ENCODE measurements at places on chromosomes 3 and 15.
A peak's percentile ranks its signal among the peaks of the same experiment; 100 is the strongest.

GRCh38 chr3:81894598-81894997, 133.2 kb upstream of the GBE1 start:
- no peak for DNase-seq
- H3K27me3 ChIP-seq: no peaks in the 10 kb centered on the region
- H3K4me3 ChIP-seq: no peak overlapping the region
- no peak overlapping the region for H3K27ac ChIP-seq
- H3K4me1 ChIP-seq: no peaks in the 10 kb centered on the region

DNA sequence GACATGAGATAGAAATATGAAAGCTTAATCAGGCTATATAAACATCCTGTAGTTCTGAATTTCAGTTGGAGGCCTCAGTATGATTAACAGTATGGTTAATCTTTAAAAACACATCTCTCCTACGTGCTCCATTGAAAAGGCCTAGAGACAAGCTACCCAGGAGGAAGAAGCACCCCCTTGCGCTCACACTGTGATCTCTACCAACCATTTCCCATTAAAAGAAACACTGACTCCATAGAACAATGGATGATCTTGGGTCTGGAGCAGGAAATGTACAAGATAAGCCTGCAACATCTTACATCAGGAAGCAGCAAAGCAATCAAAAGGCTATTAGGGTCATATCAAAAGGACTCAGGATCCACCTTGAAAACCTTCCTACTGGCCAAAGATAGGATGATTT, 3.4 kb upstream of the EOGT start:
- H3K36me3 ChIP-seq: peaks cover 6% of the 10 kb centered on the region
- no peak overlapping the region for H3K27ac ChIP-seq
- DNase-seq: no peak
- no peaks in the 10 kb centered on the region for H3K27me3 ChIP-seq

GRCh38 chr15:78364233-78364632, 24.1 kb downstream of the CRABP1 start:
- no peak overlapping the region for H3K4me3 ChIP-seq
- no peaks in the 10 kb centered on the region for H3K4me1 ChIP-seq
- H3K36me3 ChIP-seq: no peaks in the 10 kb centered on the region
- DNase-seq: no peak

- no peaks in the 10 kb centered on the region for H3K4me1 ChIP-seq
- no peaks in the 10 kb centered on the region for H3K27me3 ChIP-seq
- DNase-seq: no peak
- H3K4me3 ChIP-seq: no peak overlapping the region
These were observed 19.9 kb downstream of the CCDC14 start for GRCh38 chr3:123941121-123941520.

GRCh38 chr3:11592445-11593298, 51.0 kb downstream of the VGLL4 start:
- no peak for DNase-seq
- H3K36me3 ChIP-seq: peaks cover 3% of the 10 kb centered on the region
- H3K27ac ChIP-seq: no peak overlapping the region
- H3K4me3 ChIP-seq: no peak overlapping the region
- peaks cover 58% of the 10 kb centered on the region for H3K4me1 ChIP-seq

- H3K4me1 ChIP-seq: no peaks in the 10 kb centered on the region
- no peaks in the 10 kb centered on the region for H3K36me3 ChIP-seq
These were observed 43.2 kb downstream of the MAP3K13 start for GRCh38 chr3:185406121-185406620.

DNA sequence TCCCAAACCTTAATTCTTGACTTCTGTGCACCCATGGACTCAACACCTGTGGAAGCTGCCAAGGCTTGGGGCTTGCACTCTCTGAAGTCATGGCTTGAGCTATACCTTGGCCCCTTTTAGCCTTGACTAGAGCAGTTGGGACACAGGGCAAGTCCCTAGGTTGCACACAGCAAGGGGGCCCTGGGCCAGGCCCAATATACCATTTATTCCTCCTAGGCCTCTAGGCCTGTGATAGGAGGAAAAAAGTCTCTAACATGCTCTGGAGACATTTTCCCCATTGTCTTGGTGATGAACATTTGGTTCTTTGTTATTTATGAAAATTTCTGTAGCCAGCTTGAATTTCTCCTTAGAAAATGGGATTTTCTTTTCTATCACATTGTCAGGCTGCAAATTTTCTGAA, 186.1 kb downstream of the SEMA6D start:
- H3K27ac ChIP-seq: no peak overlapping the region
- DNase-seq: no peak
- no peak overlapping the region for H3K4me3 ChIP-seq

DNA sequence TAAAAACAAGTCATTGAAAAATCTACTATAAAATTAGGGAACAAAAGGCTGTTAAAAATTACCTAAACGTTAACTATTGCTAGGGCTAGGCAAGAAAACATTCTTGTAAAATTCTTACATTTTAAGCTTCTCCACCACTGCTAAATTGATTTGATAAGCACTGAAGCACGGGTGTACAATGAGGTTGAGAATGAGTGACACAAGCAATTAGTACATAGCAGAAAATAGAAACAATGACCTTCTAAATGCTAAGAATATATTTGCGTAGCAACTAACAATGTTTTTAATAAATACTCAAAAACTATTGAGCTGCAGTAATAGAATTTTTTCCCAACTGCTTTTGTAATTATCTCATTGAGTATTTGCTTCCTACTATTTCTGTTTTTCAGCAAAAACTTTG, 4.7 kb downstream of the SGO1 start:
- H3K4me3 ChIP-seq: no peak overlapping the region
- no peak for DNase-seq
- H3K36me3 ChIP-seq: peaks cover 4% of the 10 kb centered on the region
- no peaks in the 10 kb centered on the region for H3K27me3 ChIP-seq
- H3K27ac ChIP-seq: no peak overlapping the region

DNA sequence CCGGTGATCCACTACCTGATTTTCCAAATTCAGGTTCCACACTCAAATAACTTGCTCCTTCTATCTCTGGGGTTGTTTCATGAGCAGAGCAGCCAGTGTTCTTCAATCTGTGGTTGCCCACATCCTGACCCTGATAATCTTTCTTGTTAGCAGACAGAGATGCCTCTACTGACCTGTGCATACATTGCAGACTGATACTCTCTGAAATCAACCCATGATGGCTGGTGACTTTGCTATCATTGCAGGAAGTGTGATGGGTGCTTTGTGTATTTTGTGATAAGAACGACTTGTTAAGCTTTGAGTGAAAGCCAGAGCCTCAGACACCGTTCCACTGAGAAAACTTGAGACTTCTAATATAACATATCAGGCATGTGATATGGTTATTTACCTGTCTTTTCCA, 39.9 kb downstream of the GATM start:
- no peak overlapping the region for H3K4me3 ChIP-seq
- peaks cover 14% of the 10 kb centered on the region for H3K27me3 ChIP-seq
- DNase-seq: peak; percentile 16
- H3K36me3 ChIP-seq: no peaks in the 10 kb centered on the region
- peaks cover 12% of the 10 kb centered on the region for H3K4me1 ChIP-seq
- H3K27ac ChIP-seq: no peak overlapping the region

DNA sequence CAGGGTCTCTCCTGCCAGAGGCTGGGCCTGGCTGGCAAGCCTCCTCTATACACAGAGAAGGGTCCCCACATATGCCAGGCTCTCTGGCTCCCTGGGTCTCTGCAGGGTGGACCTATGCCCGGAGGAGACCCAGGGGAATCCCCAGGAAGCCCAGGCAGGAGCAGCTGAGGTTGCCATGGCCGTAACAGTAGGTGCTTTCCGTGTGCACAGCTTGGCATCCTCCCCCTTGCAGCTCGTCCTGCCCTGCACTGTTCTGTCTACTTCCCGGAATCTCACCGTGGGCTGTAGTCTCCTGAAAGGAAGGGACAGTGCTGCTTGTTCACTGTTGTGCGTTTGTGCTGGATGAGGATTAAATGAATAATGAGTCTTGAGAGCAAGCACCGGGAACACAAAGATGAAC, 47.8 kb downstream of the DAPK2 start:
- peaks cover 5% of the 10 kb centered on the region for H3K36me3 ChIP-seq
- no peak overlapping the region for H3K27ac ChIP-seq
- peaks cover 18% of the 10 kb centered on the region for H3K4me1 ChIP-seq
- no peak for DNase-seq
- H3K4me3 ChIP-seq: no peak overlapping the region
